ENCODE measurements at places on chromosomes 4 and X. TPM values are rescaled to one million over a fixed set of nuclear protein-coding genes. Genes with fewer than 3 reads are reported as not detected.

- H3K4me3 ChIP-seq: no peak overlapping the region
- H3K27ac ChIP-seq: no peak overlapping the region
- no peak for DNase-seq
Measured at GRCh38 chr4:41267997-41268396, 11.3 kb downstream of the UCHL1 start.

Gene ZCCHC18
- 0.52 TPM for total RNA-seq

- no peak overlapping the region for H3K27ac ChIP-seq
- H3K36me3 ChIP-seq: no peaks in the 10 kb centered on the region
- no peak overlapping the region for H3K4me3 ChIP-seq
- no peak for DNase-seq
- H3K27me3 ChIP-seq: no peaks in the 10 kb centered on the region
- H3K4me1 ChIP-seq: no peaks in the 10 kb centered on the region
Measured at GRCh38 chrX:41471786-41472185, 24.6 kb downstream of the NYX start.

- no peak overlapping the region for H3K27ac ChIP-seq
- no peaks in the 10 kb centered on the region for H3K27me3 ChIP-seq
- no peak for DNase-seq
- H3K4me1 ChIP-seq: peaks cover 3% of the 10 kb centered on the region
- H3K36me3 ChIP-seq: no peaks in the 10 kb centered on the region
Measured at GRCh38 chrX:349702-350101, 31.1 kb upstream of the GTPBP6 start.

DNA sequence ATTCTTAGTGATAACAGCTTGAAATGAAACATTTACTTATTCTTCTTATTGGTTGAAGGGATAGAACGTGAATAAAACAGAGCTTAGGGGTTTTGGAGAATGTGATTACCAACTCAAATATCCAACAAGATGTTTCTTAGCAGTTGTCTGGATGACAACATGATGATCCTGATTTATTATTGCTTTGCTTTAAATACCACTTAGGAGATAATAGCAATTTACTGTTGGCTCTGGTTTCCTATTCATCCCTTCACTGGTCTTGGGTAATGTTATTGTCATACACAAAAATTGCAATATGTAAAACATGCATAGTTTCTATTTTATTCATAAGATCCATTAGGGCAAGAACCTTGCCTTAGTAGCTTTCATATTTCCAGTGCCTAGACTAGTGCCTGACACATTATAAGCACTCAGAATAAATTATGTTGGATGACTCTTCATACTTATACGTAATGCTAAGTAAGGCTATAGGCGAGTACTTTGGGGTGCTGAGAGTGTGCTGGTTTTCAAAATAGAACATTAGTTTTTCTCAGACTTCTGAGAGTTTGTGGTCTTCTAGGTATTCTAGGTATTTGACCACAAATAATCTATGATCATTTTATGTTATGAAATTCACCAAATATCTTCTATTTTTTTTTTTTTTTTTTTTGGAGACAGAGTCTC, 58.6 kb upstream of the PGRMC2 start:
- DNase-seq: no peak
- no peak overlapping the region for H3K4me3 ChIP-seq

- H3K27ac ChIP-seq: no peak overlapping the region
- no peak for DNase-seq
- H3K4me3 ChIP-seq: no peak overlapping the region
- no peaks in the 10 kb centered on the region for H3K36me3 ChIP-seq
- no peaks in the 10 kb centered on the region for H3K27me3 ChIP-seq
Measured at GRCh38 chr4:77671051-77671450, 65.4 kb downstream of the CXCL13 start.

DNA sequence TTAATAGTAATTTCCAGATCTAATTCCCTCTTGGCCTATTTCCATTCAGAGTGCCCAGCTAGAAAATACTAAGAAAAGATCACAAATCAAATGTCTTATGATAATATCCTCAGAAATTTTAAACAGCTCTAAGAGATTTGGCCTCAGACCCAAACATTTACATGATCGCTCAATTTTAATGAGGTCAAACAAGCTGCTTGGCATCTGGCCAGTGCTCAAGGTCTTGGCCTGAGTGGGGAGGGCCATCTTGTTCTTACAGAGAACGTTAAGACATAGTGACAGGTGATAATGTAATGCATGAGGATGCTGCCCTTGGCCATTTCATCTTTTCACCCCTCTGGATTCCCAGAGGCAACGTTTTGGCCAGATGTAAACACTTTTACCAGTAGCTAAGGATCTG, 159.2 kb upstream of the SLC7A11 start:
- H3K4me1 ChIP-seq: peaks cover 44% of the 10 kb centered on the region
- no peak overlapping the region for H3K4me3 ChIP-seq
- no peaks in the 10 kb centered on the region for H3K36me3 ChIP-seq
- no peaks in the 10 kb centered on the region for H3K27me3 ChIP-seq
- peak; percentile 24 for DNase-seq

DNA sequence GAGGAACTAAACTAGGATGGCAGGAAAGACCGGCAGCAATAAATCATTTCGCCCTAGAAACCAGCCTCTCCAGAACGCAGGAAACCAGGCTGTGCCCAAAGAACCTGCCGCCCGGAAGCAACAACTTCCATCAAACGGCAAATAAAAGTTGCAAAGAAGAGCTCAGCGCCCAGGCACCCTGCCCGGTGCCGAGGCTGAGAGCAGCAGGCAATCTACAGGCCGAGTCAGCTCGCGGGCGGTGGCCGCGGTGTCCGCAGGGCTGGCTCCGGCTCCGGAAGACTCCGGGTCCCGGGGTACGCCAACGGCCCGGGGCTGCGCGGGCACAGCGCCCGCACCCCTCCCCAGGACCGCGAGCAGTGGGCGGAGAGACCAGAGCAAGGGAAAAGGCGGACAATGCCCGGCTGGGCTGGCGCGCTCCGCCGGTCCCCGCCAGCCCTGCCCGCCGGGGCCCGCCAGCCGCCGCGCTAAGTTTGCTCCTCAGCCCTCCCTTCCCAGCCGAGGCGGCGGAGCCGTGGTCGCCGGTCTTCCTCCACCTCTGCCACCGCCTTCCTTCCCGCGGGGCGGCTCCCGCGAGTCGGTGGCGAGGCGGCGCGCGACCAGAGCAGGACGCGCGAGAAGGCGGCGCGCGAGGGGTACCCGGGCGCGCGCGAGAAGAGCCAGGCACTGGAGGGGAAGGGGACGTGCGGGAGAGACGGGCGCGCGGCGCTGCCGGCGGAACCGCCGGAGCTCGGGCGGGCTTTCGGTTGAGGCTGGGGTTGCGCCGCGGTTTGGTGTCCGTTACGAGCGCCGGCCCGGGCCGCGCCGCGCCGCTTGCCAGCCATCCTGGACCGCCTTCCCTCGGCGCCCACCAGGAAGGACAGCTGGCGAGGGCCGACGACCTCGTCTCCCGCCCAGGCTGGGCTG, 733 bp downstream of the FRYL start:
- no peaks in the 10 kb centered on the region for H3K27me3 ChIP-seq
- peak overlapping the region; percentile 87 for H3K27ac ChIP-seq
- H3K4me1 ChIP-seq: peaks cover 3% of the 10 kb centered on the region
- H3K36me3 ChIP-seq: no peaks in the 10 kb centered on the region
- peak; percentile 76 for DNase-seq
- peak overlapping the region; percentile 96 for H3K4me3 ChIP-seq

DNA sequence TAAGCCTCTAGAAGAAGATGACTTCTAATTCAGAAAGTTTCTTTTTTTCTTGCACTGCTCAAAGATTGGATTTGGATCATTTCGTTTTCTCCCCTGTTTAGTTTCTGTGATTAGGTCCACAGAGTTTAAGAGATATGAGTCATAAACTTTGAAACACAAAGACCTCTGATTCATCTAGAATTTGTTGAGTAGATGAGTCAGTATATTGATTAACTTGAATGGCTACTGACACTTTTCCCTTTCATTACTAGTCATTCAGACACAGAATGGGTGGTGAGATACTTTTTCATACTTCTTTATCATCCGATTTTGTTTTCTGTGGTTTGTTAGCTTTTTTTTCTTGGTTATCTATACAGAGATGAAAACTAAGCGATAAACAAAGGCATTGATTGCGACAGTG, 34.1 kb upstream of the AFF2 start:
- H3K27ac ChIP-seq: no peak overlapping the region
- no peaks in the 10 kb centered on the region for H3K27me3 ChIP-seq
- no peaks in the 10 kb centered on the region for H3K36me3 ChIP-seq
- H3K4me3 ChIP-seq: no peak overlapping the region

DNA sequence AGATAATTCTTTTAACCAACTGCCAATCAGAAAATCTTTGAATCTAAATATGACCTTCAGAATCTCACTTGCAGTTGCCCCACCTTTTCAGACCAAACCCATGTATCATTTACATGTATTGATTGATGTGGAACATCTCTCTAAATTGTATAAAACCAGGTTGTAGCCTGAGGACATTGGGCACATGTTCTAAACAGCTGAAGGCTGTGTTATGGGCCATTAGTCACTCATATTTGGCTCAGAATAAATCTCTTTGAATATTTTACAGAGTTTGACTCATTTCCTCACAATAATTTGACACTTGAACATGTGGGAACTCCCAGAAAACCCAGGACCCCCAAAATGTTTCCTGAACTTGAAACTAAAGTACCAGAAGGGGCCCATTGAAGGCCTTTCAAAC, 58.7 kb downstream of the UGT2B10 start:
- no peak overlapping the region for H3K27ac ChIP-seq
- DNase-seq: no peak
- no peaks in the 10 kb centered on the region for H3K36me3 ChIP-seq
- no peaks in the 10 kb centered on the region for H3K27me3 ChIP-seq

- H3K36me3 ChIP-seq: no peaks in the 10 kb centered on the region
- H3K27me3 ChIP-seq: no peaks in the 10 kb centered on the region
- no peaks in the 10 kb centered on the region for H3K4me1 ChIP-seq
- no peak overlapping the region for H3K4me3 ChIP-seq
- DNase-seq: no peak
Measured at GRCh38 chr4:106183551-106183950, 132.5 kb downstream of the TBCK start.

DNA sequence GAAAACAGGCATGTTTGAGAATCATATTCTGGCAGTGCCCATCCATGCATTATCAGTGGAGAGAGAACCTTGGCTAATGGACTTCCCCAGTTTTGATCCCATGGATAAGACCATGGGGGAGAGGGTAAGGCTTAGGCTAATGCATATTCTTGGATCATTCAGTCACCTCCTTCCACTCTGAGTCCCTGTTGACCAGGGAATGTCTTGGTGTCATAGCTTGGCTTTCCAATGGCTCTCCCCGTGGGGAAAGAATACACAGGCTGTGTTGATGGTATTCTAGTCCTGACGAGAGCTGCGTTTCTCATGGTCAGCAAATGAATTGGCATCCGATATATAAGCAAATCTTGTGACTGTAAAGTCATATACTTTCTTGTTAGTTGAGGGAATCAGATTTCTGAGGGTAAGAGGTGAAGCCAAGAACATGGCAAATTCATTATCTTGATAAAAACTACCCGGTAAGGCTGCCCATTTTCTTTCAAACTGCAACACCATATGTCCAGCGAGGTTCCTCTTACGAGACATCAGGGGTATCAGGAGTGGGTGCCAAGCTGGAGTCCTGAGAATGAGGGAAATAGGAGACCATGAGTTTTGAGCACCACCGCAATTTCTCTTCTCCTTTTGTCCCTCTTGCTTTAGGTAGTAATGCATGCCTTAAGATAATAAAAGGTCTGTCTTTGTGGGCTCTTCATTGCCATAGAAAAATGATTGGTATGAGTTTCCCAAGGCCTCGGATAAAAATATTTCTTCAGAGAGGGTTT, 18.0 kb downstream of the RHOH start:
- no peaks in the 10 kb centered on the region for H3K27me3 ChIP-seq
- peaks cover 27% of the 10 kb centered on the region for H3K4me1 ChIP-seq
- no peak for DNase-seq
- H3K27ac ChIP-seq: no peak overlapping the region

GRCh38 chrX:129718676-129719075, 20.1 kb upstream of the XPNPEP2 start:
- no peaks in the 10 kb centered on the region for H3K4me1 ChIP-seq
- no peak overlapping the region for H3K27ac ChIP-seq
- no peak for DNase-seq
- no peaks in the 10 kb centered on the region for H3K36me3 ChIP-seq

GRCh38 chr4:140367738-140368137, 5.7 kb upstream of the SCOC start:
- no peak overlapping the region for H3K4me3 ChIP-seq
- H3K4me1 ChIP-seq: no peaks in the 10 kb centered on the region
- no peaks in the 10 kb centered on the region for H3K27me3 ChIP-seq
- DNase-seq: no peak

DNA sequence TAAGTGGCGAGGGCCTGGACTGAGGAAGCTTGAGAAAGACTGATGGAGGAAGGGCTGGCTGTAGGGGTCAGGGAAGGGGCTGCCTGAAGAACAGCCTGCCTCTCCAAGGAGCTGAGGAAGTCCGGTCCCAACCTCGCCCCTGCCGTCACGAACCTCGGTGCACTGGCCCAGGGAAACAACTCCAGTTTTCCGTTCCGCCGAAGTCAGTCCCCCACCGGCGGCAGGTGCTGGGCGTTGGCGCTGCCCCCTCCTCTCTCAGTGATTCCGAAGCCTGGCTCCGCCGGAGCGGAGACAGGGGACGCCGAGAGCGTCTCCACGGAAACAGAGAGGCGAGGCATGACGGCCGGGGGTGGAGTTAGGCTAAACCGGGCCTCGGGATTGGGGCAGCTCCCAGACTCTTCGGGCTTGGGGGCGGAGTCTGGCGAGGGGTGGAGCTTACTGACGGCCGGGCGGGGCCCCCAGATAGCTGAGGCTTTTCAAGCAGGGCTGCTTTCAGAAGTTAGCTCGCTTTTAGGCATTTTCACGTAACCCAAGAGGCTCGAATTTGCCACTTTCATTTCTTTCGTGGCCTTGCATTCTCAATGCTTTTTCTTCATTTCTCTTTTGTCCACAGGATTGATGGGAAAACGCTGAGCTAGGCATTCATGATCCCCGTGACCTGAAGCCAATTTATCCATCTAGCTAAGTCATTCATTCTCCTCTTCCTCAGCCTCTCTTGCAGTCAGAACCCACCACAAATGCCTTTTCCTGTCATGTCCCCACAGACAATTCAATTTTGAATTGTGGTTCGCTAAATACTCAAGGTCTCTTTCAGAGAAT, at the start of gene TTC29:
Gene TTC29, minus strand, starts transcription at position 309 of the 819 bp plus-strand sequence. CDS start 5,969 bp downstream, outside the sequence.
- no peaks in the 10 kb centered on the region for H3K27me3 ChIP-seq
- H3K27ac ChIP-seq: no peak within 1 kb of the TSS
- H3K4me3 ChIP-seq: peak within 1 kb of the TSS; percentile 44

DNA sequence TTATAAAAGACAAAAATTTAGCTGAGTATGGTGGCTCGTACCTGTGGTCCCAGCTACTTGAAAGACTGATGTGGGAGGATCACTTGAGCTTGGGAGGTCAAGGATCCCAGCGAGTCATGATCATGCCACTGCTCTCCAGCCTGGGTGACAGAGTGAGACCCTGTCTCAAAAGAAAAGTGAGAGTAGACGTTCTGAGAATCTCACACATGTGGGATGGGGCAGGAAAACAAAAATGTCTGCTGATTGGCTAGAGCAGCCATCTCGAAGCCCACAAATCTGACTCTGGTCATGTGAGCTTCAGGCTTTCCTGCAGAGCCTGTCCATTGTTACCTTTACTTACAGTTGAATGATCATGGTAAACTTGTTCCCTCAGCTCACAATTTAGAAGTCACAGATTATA, 23.1 kb upstream of the SLC9A7 start:
- H3K4me3 ChIP-seq: no peak overlapping the region
- H3K36me3 ChIP-seq: no peaks in the 10 kb centered on the region
- DNase-seq: no peak
- H3K27ac ChIP-seq: no peak overlapping the region
- no peaks in the 10 kb centered on the region for H3K27me3 ChIP-seq
- H3K4me1 ChIP-seq: no peaks in the 10 kb centered on the region

Gene MAOA
- 114 TPM for total RNA-seq

GRCh38 chr4:85866508-85866907, 391.6 kb downstream of the ARHGAP24 start:
- no peak overlapping the region for H3K4me3 ChIP-seq
- DNase-seq: no peak
- H3K4me1 ChIP-seq: peaks cover 4% of the 10 kb centered on the region
- no peaks in the 10 kb centered on the region for H3K36me3 ChIP-seq
- no peaks in the 10 kb centered on the region for H3K27me3 ChIP-seq

All from heart right ventricle (tissue), 16 donors.